ENCODE measurements at places on chromosomes 11 and 22. TPM values are rescaled to one million over a fixed set of nuclear protein-coding genes. Genes with fewer than 3 reads are reported as not detected.

OR51A4 gene
- total RNA-seq: not detected

OR52E8 gene
- not detected for total RNA-seq

APOL5 gene
- total RNA-seq: not detected

MICAL3 gene
- total RNA-seq: 24.9 TPM

OR4A47 gene
- total RNA-seq: not detected

SMIM35 gene
- total RNA-seq: not detected

PNPLA3 gene
- 2.4 TPM for total RNA-seq

DNA sequence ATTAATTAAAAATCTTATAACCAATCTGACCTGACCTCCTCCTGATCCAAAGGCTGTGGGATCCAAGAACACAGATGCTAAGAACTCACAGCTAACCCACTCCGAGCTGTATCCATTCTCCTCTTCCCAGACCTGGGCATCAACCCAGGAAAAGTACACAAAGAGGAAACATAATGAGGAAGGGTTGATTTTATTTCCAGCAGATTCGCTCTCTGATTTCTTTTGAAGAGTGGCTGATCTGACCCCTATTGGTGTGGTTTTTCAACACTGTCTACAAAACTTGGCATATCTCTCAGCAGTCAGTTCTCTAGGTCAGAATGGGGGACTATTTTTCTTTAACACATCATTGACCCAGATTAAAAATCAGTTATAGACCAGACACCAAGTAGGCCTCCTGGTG is 201.9 kb upstream of the UBASH3B start:
- H3K36me3 ChIP-seq: no peaks in the 10 kb centered on the region
- no peak overlapping the region for H3K4me3 ChIP-seq
- H3K27ac ChIP-seq: no peak overlapping the region
- no peaks in the 10 kb centered on the region for H3K4me1 ChIP-seq
- peak; percentile 9 for DNase-seq
- no peaks in the 10 kb centered on the region for H3K27me3 ChIP-seq

GRCh38 chr22:22840780-22841179 is 46.8 kb upstream of the IGLL5 start:
- H3K36me3 ChIP-seq: no peaks in the 10 kb centered on the region
- no peak overlapping the region for H3K4me3 ChIP-seq

GRCh38 chr11:1880746-1881441 is 10.8 kb downstream of the PRR33 start:
- DNase-seq: no peak
- H3K27ac ChIP-seq: peak overlapping the region; percentile 37
- H3K4me1 ChIP-seq: peaks cover 3% of the 10 kb centered on the region
- no peaks in the 10 kb centered on the region for H3K27me3 ChIP-seq
- H3K4me3 ChIP-seq: no peak overlapping the region

- H3K27ac ChIP-seq: no peak overlapping the region
- DNase-seq: no peak
- no peaks in the 10 kb centered on the region for H3K36me3 ChIP-seq
- no peaks in the 10 kb centered on the region for H3K27me3 ChIP-seq
Observed at GRCh38 chr11:103338621-103339484, 229.6 kb downstream of the DYNC2H1 start.

DNA sequence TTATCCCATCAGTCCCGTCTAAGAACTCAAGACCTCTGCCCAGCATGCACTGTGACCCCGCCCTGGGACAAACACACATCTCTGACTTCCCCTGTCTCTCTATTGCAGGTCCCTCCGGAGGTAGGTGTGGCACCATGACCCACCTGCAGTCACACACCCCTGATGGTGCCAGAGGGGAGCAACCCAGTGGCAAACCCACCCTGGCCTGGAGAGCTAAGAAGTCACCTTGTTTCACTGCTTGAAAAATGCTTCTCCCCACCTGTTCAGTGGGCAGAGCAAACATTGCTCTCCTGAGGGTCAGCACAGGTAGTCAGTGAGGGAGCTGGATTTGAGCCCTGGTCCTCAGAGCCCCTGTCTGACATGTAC is 23.9 kb downstream of the CAPN1 start:
- H3K27me3 ChIP-seq: no peaks in the 10 kb centered on the region
- peaks cover 2% of the 10 kb centered on the region for H3K4me1 ChIP-seq
- H3K36me3 ChIP-seq: peaks cover 99% of the 10 kb centered on the region
- DNase-seq: no peak
- no peak overlapping the region for H3K4me3 ChIP-seq

GRCh38 chr11:120363436-120363835 is 27.2 kb downstream of the ARHGEF12 start:
- DNase-seq: no peak
- H3K4me3 ChIP-seq: no peak overlapping the region
- H3K4me1 ChIP-seq: no peaks in the 10 kb centered on the region
- H3K27me3 ChIP-seq: no peaks in the 10 kb centered on the region
- H3K27ac ChIP-seq: no peak overlapping the region
- H3K36me3 ChIP-seq: no peaks in the 10 kb centered on the region

DNA sequence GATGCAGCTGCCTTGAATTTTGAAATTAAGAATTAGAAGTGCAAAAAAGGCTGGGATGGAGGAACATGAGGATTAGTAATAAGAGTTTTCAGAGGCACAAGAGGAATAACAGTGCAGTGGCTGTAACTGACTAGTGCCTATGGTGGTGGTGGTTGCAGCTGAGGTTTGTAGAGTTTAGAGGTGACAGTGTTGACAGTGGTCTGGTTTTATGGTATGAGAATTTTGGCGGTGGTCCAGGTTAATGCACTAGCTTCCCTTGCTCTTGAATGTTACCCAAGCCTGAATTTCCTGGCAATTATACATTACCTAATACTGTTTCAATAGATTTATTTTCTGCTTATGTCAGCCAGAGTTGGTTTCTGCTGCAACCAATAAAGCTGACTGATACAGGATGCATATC is 112.8 kb upstream of the C11orf87 start:
- H3K36me3 ChIP-seq: no peaks in the 10 kb centered on the region
- no peak overlapping the region for H3K27ac ChIP-seq
- H3K27me3 ChIP-seq: no peaks in the 10 kb centered on the region
- H3K4me3 ChIP-seq: no peak overlapping the region

DNA sequence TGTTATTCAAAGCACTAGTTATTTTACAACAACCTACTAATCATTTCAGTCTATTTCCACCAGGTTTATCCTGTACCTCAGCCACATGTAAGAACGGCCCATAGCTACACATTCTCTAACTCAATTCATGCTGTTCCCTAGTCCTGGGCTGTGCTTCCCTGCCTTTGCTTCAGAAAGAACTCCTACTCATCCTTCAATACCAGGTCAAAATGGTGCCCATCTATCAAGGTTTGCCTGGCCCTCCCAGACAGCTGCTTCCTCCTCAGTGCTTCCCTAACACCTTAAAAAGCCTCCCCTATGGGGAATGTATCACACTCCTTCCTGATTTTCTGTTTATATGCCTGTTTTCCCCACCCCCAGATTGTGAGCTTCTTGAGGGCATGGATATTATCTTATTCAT is 400.7 kb downstream of the MN1 start:
- H3K4me3 ChIP-seq: no peak overlapping the region
- H3K27ac ChIP-seq: no peak overlapping the region
- H3K27me3 ChIP-seq: peaks cover 22% of the 10 kb centered on the region
- no peaks in the 10 kb centered on the region for H3K36me3 ChIP-seq

DNA sequence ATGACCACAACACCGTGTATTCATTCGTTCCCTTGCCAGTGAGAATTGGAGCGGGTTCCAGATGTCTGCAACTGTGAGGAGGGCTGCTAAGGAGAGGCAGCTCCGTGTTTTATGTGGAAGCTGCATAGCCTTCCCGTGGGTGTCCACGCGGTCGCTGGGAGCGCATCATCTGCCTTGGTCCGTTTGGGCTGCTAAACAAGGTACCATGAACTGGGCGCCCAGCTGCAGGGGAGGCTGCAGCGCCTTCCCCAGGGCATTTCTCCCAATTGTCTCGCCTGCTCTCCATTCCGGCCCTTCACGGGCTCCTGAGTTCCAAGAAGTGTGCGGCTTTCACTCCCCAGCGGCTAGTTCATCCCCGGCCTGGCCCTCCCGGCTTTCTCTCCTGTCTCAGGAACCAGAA is 1446.4 kb downstream of the TBC1D22A start:
- no peaks in the 10 kb centered on the region for H3K4me1 ChIP-seq
- H3K36me3 ChIP-seq: no peaks in the 10 kb centered on the region
- no peak for DNase-seq
- H3K27ac ChIP-seq: no peak overlapping the region
- no peak overlapping the region for H3K4me3 ChIP-seq

- no peak for DNase-seq
- H3K36me3 ChIP-seq: no peaks in the 10 kb centered on the region
- H3K4me1 ChIP-seq: peaks cover 7% of the 10 kb centered on the region
- no peak overlapping the region for H3K4me3 ChIP-seq
Observed at GRCh38 chr11:26335903-26336302, 4.0 kb downstream of the ANO3 start.

- H3K27ac ChIP-seq: peak overlapping the region; percentile 95
- no peaks in the 10 kb centered on the region for H3K27me3 ChIP-seq
- H3K36me3 ChIP-seq: no peaks in the 10 kb centered on the region
- DNase-seq: peak; percentile 89
- H3K4me1 ChIP-seq: peaks cover 47% of the 10 kb centered on the region
Observed at GRCh38 chr11:67277231-67277961, 11.1 kb downstream of the GRK2 start.

DNA sequence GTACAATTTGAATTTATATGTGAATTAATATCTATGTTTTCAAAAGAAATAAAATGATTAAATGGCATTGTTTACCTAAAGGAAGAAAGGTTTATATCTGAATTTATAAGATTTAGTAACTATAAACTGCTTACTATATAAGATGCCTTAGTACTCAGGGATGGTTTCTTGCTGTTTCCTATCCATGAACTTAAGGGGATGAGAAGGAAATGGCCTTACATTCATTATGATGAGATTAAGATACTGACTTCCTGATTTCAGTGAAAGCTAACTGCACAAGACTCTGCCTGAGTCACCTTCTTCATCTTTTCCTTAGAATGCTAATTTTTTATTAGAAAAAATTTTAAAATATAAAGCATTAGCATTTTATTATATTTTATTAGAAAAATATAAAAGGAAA is 606.3 kb upstream of the ARHGAP42 start:
- no peaks in the 10 kb centered on the region for H3K36me3 ChIP-seq
- DNase-seq: no peak
- H3K27me3 ChIP-seq: no peaks in the 10 kb centered on the region
- H3K4me3 ChIP-seq: no peak overlapping the region
- H3K27ac ChIP-seq: no peak overlapping the region

DNA sequence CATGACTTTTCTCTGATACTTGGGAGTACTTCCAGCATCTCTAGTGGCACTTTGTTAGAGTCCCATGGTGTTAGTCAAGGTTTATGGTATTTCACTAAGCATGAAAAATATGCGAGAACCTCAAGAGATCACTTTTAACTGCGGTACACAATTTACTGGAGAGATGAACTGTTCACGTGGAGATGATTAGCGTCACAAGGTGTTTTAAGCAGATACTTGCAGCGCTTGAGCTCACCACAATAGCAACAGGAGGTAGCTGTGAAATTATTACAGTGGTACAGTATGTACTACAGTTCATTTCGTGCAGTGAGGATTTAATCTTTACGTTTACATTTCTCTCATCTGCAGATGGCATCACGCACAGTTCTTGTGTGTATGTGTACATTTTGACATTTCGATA is 4.5 kb downstream of the PARVA start:
- peaks cover 22% of the 10 kb centered on the region for H3K27me3 ChIP-seq
- no peak for DNase-seq
- H3K27ac ChIP-seq: no peak overlapping the region
- no peak overlapping the region for H3K4me3 ChIP-seq
- no peaks in the 10 kb centered on the region for H3K4me1 ChIP-seq

DNA sequence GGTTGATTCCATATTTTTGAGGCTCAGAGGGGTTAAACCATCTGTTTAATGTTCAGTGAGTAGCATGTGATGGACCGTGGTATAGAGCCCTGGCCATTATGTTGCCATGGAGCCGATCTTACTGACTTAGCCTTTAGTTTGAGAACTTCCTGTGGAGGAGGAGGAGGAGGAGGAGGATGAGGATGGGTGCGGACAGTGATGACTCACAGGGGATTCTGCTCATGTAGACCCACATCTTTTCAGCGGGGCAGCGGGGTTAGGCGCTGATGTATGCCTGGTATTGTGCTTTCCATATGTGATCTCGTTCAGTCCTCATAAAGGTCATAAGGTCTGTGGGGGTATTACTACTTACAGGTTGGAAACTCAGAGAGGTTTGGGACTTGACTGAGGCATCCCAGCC is 13.9 kb downstream of the STX3 start:
- H3K27ac ChIP-seq: no peak overlapping the region
- H3K4me1 ChIP-seq: peaks cover 4% of the 10 kb centered on the region
- no peak for DNase-seq
- no peak overlapping the region for H3K4me3 ChIP-seq
- H3K27me3 ChIP-seq: no peaks in the 10 kb centered on the region
- H3K36me3 ChIP-seq: peaks cover 11% of the 10 kb centered on the region

GRCh38 chr22:46233231-46233630 is 16.9 kb downstream of the CDPF1 start:
- H3K36me3 ChIP-seq: peaks cover 40% of the 10 kb centered on the region
- H3K27ac ChIP-seq: no peak overlapping the region
- DNase-seq: no peak
- no peak overlapping the region for H3K4me3 ChIP-seq
